Panc1 (cell line): ENCODE measurements at places on chromosomes 5 and 9.

- DNase-seq, result no peak
Observed at GRCh38 chr5:131581702-131582101, 53.3 kb downstream of the RAPGEF6 start.

DNA sequence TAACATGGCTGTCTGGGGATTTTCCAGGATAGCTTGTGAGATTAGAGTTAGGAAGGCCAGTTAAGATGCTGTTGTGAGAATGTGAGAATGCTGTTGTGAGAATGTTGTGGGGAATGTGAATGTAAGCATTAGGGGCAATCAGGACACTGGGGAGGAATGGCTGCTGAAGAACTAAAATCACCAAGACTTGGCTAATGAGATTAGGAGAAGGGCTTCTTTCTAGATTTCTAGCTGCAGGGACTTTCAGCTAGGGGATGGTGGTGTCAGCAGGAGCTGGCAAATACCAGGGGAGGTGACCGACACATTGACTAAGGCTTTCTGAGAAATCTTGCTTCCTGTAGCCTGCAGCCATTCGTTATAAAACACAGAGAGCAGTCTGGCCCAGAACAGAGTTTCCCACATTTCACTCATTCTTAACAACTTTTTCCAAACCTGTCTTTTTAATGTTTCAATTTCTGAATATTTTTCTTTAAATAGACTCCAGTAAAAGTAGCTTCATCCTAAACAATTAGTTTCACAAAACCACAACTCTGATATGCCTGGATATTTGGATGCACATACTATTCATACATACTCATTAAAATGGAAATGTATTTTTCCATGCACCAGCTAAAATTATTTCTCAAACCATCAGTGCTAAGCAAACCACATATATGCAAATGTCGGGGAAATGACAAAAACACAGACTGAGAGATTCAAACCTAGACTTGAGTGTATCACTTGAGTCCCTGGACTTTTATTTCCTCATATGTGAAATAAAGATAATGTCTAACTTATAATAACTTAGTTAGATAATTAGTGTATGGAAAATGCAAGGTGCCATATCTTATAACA, 89.3 kb upstream of the TNC start:
- DNase-seq, result no peak

GRCh38 chr5:171175746-171176145, 133.3 kb upstream of the TLX3 start:
- DNase-seq, result no peak

DNA sequence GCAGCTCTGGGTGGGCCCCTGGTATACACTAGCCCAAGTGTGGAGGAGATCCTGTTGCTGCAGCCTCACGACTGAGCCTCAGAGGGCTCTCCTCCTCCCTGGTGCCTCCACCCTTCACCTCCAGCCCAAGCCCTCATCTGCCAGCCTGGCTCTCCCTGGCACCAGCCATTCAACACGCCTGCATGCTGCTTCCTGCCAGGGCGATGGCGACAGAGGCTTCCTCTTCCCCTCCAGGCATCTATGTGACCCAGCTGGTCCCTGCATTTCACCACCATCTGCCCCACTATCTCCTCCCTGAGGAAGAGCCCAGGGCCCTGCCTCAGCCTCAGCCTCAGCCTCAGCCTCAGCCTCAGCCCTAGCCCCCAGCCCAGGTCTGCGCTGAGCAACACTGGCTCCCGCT, 54.8 kb upstream of the ANGPTL2 start:
- DNase-seq, result no peak

DNA sequence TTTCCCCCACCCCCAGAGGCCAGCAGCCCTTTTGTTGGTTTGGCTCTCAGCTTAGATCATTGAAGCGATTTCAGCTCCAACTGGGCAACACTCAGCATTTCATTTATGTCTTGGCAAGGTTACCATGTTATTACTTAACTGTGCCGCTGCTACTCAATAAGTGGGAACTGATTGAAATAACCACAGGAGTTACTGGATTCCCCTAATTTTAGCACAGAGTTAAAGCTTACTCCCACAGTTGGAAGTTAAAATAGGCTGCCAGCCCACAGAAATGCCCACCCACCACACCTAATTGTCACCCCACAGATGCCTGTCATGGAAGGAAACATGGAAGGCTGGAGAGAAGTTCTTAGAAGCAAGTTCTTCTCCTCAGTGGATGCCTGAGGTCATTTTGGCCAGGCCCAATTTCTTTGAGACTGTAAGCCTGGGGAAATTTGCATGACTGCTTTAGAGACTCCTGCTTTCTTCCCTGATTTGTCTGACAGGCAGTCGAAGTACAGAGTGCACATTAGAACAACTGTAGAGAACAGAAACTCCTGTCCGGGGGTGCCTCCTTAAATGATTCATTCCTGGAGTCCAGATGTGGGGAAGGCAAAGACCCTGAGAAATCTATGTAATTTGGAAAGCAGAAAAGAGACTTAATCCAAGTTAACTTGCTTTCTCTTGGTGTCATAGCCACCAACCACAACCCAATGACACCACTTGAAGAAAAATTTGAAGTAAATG, 370.0 kb downstream of the ZSWIM6 start:
- DNase-seq, result no peak

- no peak for DNase-seq
Observed at GRCh38 chr9:2691212-2691611, 26.1 kb upstream of the KCNV2 start.

DNA sequence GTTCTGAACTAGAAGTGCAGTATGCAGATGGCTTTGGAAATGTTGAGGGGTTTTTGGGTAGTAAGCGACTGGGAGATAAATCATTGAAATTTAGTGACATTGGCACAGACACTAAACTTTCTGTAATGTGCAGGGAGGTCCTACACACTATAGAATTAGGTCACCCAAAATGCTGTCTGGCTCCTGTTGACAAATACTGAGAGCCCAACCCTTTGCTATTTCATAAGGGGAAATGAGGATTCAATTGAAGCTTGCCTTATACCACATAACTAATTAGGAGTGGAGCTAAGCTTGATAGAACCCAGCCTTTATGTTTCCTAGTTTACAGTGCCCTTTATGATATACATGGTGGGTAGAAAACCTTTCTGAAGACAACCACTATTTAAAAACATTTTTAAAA, 22.6 kb downstream of the HMGXB3 start:
- DNase-seq, result no peak

GRCh38 chr9:137752426-137752825, 125.2 kb upstream of the CACNA1B start:
- no peak for DNase-seq

DNA sequence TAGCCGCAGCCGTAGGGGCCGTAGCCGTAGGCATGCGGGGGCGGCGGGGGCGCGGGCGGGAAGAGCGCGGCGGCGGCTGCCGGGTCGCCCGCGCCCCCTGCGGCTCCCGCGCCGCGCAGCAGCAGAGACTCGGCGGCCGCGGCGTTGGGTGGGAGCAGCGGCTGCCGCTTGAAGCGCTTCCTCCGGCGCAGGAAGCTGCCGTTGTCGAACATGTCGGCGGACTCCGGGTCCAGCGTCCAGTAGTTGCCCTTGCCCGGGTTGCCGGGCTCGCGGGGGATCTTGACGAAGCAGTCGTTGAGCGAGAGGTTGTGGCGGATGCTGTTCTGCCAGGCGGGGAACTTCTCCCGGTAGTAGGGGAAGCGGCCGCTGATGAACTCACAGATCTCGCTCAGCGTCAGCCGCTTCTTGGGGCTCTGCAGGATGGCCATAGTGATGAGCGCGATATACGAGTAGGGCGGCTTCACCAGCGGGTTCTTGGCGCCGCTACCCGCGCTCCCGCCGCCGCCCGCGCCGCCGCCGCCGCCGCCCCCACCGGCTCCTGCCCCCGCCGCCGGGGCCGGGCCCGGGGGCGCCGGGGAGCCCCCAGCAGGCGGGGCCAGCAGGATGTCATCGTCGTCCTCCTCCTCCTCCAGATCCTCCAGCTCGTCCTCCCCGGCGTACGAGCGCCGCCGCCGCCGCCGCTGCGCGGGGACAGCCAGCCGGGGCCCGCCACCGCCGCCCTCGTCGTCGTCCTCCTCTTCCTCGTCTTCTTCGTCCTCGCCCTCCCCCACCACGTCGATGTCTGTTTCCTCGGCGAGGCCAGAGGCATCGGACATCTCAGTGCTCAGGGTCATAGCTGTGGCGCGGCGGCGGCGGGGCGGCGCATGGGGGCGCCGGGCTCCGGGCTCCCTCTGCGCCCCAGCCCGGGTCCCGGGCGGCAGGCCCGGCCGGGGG, 781 bp downstream of the FOXD1 start:
- DNase-seq, result no peak

- DNase-seq, result no peak
Observed at GRCh38 chr5:83400701-83401100, 70.8 kb upstream of the VCAN start.

DNA sequence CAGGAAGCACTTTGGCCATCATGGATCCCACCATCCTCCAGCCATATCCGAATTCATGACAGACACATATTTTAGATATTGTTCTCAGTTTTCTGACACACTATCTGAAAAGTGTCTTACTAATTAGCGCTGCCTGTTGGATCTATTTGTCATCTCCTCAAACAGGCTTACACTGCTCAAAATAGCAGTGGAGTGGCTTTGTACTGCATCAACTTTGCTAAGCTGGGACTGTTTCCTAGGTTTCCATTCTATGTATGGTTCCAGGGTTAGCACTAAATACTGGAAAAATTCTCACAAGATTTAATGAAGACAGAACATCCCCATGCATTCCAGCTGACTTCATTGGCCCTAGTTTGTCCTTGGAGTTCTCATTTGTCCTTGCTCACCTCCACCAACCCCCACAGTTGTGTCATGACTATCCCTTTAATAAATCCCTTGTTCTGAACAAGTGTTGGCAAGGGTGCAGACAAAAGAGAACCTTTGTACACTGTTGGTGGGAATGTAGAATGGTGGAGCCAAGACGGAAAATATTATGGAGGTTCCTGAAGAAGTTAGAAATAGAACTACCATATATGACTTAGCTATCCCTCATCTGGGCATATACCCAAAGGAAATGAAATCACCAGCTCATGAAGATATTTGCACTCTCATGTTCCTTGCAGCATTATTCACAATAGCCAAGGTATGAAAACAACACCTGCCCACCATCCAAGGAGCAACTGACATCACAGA, 136.5 kb upstream of the RAI14 start:
- DNase-seq, result no peak

DNA sequence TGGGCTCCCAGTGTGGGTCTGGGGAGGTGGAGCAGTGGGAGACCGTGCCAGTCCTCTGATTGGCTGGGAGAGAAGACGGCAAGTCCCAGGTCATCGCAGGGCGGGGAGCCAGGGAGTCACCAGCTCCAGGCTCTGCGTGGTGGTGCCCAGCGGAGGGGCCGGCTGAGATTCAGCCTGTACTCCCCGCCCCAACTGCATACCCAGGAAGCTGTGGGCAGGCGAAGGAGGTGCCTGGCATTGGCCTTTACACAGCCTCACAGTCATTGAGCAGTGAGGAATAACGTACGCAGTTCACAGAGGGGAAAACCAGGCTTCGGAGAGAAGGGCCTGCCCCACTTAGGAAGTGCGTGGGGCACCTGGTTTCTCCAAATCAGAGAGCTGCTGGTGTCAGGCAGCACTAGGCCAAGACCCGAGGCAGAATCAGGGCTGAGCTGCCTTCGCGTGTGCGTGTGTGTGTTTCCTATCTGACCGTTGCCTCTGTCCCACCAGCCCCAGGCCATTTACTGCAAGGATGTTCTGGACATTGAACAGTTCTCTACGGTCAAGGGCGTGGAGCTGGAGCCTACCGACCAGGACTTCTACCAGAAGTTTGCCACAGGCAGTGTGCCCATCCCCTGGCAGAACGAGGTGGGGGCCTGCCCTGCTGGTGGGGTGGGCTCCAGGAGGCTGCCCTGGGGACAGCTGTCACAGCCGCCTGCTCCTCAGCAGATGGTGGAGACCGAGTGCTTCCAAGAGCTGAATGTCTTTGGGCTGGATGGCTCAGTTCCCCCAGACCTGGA, 6.2 kb upstream of the PRR7 start:
- DNase-seq, result no peak

GRCh38 chr9:113349445-113350094, at the start of gene BSPRY:
Gene BSPRY, plus strand, starts transcription at chr9:113349541. Its CDS starts 39 bp downstream, at chr9:113349580.
- no peak for DNase-seq

DNA sequence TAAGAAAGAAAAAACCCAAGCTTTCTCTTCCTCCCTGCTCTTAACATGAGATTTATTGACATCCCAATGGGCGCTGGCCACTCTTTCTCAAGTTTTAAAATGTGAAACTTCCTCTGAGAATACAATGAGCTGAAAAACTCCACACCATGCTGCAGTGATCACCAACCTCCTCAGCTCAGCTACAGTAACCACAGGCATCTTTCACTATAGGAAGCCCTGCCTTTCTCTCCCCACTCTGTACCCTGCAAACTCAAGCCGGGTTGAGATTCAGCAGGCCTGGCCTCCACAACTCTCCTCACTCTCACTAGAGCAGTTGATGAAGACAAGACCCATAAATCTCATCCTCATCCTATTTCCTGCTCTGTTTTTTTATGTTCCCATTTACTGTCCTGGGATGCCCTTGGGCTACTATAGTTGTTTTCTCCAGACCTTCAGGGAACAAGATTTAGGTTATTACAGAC, 48.3 kb downstream of the SH3TC2 start:
- no peak for DNase-seq

GRCh38 chr9:114363424-114363823, 24.4 kb downstream of the AKNA start:
- no peak for DNase-seq

- no peak for DNase-seq
Observed at GRCh38 chr5:25448646-25449045, 803.9 kb upstream of the CDH10 start.

GRCh38 chr9:127950513-127951289, 13.0 kb upstream of the DPM2 start:
- DNase-seq, result no peak

DNA sequence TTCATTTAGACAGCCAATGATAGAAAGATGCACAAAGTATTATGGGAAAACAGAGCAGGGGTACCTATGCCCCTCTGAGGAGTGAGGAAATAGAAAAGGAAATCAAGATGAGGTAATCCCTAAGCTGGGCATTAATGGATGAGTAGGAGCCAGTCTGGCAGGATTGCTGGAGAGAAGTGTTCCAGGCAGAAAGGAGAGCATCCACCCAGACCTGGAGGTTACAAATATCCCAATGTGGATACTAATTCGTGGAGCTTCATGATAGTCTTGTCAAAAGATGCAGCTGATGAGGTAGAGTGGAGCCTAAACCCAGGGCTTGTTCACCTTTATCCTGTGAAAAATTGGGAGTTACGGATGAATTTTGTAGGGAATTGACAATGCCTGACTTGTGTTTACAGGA, 328.0 kb downstream of the ZNF608 start:
- DNase-seq, result no peak

- no peak for DNase-seq
Observed at GRCh38 chr9:69389437-69389995, 64.5 kb downstream of the ENTREP1 start.

- no peak for DNase-seq
Observed at GRCh38 chr5:16713386-16713928, 96.7 kb upstream of the RETREG1 start.

- DNase-seq, result no peak
Observed at GRCh38 chr5:122649080-122649479, 125.8 kb upstream of the SNX2 start.

- no peak for DNase-seq
Observed at GRCh38 chr5:164127527-164127926, 622.1 kb downstream of the MAT2B start.
